CD4-positive, alpha-beta T cell treated with Interleukin-4 for 4 hours (primary cell): ENCODE measurements at places on chromosomes 7 and 10.
A peak's percentile ranks its signal among the peaks of the same experiment; 100 is the strongest.

DNA sequence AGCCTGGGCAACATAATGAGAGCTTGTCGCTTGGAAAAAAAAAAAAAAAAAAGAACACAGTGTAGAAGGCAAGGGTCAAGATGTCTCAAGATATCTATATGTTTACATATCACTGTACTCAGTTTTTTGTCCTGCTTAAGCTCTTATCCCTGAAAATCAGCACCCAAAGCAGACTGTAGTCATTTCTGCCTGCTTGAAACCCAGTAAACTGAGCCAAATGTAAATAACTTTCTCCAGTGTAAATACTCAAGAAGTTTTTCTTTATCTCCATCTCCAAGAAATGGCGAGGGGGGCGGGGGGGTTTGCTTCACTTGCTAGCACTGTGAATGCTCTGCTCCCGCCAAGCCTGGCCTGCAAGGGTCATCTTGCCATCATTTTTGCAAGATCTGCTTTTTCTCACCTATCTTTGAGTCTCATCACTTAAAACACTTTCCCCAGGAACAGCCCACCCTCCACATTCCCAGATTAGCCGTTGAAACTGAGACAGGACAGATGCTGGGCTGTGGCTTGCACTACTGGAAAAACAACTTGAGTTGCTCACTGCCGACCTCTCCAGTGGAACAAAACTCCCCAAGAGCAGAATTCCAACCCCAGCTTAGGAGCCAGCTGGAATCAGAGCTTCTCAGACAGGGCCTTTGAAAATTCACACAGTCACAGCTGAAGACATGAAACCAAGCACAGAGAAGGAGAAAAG is 54.6 kb downstream of the AFAP1L2 start:
- DNase-seq = no peak

DNA sequence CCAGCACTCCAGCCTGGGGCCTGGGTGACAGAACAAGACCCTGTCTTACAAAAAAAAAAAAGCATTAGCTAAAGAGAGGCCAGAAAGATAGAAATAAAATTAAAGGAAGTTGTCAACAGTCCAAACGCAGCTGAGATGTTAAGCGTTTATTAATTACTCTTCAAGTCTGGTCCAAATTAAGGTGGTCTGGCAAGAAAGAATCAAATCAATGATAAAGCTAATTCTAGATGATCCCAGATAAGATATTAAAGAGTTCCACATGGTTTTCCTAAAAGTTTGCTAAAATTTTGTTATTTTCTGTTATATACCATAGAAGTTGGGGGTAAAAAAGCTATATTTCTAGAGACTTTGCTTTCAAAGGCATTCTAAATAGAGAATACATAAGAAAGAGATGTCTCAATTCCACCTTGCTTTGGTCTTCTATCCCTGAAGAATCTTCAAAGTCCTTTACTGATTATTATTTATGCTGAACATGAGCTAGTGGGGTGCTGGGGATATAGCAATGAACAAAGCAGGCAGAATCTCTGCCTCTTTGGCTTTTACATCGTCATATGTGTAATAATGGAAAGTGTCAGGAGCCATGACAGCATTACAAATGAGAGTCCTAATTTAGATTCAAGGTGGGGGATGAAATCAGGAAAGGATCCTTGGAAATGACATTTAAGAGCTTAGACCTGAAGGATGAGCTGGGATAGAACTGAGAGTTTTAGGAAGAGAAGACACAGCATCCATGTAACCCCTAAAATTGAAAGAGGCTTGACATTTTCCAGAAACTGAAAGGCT is 23.4 kb downstream of the FRA10AC1 start:
- no peak for DNase-seq

DNA sequence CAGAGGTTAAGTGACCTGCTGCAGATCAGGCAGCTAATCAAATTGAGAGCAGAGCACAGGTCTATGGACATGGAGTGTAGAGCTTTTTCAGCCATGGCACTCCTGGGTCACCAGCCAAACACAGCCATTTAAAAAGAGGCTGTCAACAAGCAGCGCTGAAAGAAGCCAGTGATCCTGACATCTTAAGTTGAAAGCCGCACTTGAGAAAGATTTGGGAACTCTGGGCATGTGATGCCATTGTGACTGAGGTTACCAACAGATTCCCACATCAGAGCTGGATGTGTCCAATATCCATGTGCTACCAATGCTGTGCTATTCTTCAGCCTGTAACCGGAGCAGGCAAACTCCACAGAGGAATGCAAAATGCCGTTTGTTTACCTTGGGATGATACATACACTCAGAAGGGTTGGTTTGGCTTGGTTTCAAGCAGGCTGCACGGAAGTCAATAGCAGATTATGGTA is 56.2 kb upstream of the ABLIM1 start:
- DNase-seq = no peak

- DNase-seq = no peak
Measured at GRCh38 chr10:122850705-122851640, 5.3 kb upstream of the CUZD1 start.

- peak; percentile 42 for DNase-seq
Measured at GRCh38 chr10:110495731-110496552, 1.8 kb upstream of the DUSP5 start.

GRCh38 chr10:102069071-102069470 is 3.9 kb downstream of the HPS6 start:
- no peak for DNase-seq

GRCh38 chr7:54785261-54785660 is 26.2 kb upstream of the SEC61G start:
- DNase-seq = no peak
